ENCODE measurements at places on chromosomes 11 and 22.
A peak's percentile ranks its signal among the peaks of the same experiment; 100 is the strongest.

GRCh38 chr11:114193730-114194679 lies 102.2 kb upstream of the NNMT start:
- no peak for DNase-seq

DNA sequence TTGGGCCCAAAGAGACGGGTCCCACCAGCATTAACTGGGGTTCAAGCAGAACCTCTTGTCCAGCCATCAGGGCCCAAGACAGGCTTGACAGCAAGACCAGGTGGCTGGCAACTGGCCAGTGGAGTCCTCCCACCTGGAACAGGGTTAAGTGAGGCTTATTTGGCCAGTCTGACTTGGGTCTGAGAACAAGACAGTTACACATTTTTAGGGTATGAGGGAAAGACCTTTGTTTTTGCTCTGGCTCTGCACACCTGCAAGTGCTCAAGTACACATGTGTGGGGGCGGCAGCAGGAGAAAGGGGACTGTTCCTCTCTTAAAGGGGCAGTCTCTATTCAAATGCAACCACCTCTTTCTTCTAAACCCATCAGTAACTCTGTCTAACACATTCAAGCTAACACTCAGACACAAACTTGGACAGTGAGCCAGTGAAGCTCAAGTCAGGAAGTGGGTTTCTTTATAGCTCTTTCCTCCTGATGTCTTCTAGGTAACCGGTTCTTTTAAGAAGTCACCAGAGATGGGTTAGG lies 116.2 kb downstream of the ETS1 start:
- no peak for DNase-seq

GRCh38 chr11:111569476-111569875 lies 29.0 kb downstream of the LAYN start:
- no peak for DNase-seq

DNA sequence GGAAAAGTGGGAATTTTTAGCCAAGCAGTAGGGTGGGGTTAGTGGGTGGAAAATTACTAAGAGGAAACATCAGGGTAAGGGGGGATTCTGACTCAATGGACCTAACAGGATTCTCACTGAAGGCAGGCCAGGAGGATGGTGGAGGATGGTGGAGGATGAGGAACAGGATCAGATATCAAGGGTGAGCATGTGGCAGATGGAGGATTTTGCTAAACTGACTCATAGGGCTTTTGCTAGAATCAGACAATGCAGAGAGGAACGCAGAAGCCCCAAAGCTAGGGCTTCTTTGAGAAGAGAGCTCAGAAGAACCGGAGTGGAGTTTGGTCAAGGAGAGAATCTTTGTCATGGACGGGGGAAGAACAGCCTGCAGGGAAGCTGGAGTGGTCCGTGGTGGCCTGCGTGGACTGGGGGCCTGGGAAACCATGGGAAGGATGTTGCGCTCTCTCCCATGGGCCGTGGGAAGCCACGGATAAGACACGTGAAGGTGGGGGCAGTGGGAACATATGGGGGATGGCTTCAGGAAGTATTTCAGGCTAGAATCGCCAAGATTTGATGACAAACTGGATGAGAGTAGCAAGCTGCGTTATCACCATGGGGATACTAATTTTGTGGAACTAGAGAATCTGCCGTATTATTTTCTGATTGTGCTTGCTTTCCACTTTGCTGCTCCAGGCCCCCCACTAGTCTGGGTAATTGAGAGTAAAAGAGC lies 165.2 kb downstream of the LDLRAD3 start:
- DNase-seq: no peak

- DNase-seq: no peak
Measured at GRCh38 chr22:48592488-48592887, 1235.2 kb downstream of the BRD1 start.

GRCh38 chr11:70343636-70344035 lies 54.7 kb upstream of the CTTN start:
- no peak for DNase-seq

DNA sequence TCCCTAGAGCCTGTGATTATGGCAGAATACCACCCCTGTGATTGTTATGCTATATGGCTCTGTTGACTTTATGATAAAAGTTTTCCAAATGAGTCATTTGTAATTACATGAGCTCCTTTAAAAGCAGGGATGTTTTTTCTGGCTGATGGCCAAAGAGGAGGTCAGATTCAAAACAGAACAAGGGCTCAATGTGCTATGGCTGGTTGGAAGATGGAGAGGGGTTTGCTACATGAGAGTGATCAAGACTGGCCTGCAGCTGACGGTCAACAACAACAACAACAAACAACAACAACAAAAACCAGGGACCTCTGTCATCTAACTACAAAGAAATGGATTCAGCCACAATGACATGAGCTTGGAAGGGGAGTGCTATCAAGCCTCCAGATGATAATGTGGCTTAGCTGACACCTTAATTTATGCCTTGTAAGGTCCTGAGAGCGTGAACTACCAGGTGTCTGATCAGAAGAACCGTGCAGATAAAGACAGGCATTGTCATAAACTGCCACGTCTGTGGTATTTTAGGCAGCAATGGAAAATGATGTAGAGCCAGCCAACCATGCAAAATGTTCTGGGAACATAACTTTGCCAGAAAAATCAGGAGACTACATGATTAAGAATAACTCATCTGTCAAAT lies 47.2 kb downstream of the PIWIL3 start:
- peak; percentile 86 for DNase-seq

DNA sequence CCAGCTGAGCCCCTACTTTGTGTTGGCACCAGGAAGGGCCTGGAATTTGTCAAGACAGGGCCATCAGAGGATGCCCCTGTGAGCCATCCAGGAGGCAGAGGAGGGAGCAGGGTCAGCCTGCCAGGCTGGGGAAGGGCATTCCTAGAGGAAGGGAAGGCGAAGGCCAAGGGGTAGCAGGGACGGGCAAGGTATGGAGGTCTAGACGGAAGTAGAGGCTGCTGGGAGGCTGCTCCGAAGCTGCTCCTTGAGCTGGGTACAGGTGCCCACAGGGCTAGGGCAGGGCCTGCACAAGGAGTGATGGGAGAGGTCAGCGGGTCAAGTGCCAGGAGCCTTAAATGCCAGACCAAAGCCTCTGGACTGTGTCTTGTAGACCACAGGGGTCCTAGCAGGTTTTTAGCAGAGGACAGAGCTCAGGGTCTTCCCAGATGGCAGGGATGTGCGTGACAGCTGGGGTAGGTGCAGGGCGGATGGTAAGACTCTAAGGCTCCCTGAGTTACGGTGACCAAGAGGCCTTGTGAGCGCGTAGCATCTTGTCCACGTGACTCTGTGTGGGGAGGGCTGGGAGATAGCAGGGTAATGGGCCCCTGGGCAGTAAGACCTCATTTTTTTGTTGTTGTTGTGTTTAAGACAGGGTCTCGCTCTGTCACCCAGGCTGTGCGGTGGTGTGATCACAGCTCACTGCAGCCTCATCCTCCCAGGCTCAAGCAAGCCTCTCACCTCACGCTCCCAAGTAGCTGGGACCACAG lies 31.7 kb upstream of the CSNK1E start:
- DNase-seq: no peak

DNA sequence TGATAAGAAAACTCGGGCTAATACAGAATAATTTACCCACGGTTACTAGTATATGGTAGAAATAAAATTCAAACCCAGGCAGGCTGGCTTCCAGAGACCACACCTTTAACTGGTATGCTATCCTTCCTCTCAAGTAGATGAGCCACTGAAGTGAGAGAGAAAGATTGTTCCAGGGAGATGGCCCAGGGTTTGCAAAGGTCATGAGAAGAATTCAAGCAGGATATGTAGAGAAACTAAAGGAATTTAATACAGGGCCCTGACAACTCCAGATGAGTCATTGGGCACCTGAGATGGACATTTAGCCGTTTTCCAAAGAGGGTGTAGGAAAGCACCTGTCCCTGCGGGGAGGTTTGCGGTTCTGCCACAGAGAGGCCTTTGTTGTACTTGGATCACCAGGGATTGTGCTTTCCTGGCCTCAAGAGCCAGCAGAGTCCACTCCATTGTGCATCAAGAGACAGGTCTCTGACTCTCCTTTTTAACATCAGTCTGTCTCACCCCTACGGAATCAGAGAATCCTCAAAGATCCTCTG lies 152.7 kb upstream of the BLID start:
- DNase-seq: no peak

GRCh38 chr11:8709002-8709672 lies 26.5 kb downstream of the RPL27A start:
- DNase-seq: peak; percentile 79

DNA sequence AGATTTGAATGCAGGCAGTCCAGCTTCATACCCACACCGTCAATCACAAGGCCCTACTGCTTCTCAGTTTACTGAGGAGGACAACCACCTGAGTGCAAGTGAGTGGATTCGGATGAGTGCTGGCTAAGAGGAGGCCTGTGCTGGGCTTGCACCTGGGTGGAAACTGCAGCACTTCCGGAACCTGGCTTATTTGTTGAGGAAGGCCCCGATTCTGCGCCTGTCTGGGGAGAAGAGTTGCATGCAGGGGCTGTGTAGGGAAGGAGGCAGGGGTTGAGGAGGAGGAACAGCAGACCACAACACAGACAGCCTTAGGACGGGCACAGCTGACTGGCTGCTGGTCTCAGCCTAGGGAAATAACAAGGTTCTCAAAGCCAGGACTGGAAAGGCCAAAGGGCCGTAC lies 20.8 kb downstream of the ABTB2 start:
- no peak for DNase-seq

DNA sequence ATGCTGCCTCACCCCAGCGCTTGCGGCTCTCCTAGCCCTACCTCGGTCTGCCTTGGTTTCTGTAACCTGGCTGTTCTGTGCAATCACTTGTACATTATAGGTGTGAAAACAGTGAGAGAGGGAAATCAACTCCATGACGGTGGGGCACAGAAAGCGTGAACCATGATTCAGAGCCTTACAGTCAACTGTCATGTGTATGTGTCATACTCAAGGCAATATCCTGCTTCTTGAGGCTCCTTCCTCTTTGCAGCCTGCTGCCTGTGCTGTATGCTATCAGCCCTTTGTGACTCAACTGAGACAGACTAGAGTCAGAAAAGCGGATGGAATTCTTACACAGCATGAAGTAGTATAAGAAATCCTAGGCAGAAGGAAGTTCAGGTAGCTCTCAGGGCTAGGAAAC lies 2.1 kb downstream of the NRIP3 start:
- DNase-seq: no peak

- no peak for DNase-seq
Measured at GRCh38 chr11:75398906-75399305, 412 bp upstream of the RPS3 start.

DNA sequence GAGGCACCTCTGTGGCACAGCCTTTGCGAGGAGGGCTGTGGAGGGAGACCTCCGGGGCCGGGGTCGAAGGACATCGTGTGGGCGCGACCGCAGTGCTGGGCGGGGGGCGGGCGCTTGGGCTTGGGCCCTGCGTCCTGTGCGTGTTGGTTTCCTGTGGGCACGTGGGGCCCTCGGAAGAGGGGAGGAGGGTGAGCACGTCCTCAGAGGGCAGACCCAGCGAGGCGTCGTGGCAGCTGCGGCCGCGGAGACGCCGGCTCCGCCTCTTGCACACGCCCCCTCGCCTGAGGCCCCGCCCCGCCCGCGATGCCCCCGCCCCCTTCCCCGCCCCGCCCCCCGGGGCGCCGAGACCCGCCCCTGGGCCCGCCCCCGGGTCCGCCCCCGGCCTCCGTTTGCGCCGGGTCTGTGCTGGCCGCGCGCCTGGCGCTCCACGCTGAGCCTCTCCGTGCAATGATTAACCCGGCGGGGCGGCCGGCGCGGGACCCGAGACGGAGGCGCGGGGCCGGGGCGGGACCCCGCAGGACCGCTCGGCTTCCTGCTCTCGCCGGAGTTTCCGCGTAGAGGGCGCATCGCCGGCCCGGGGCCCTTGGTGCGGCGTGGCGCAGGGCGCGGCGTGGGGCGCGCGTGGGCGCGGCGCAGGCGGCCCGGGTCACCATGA lies at the start of gene PRR5:
Gene PRR5 (plus strand): TSS at position 381 of the 655 bp plus-strand sequence. CDS start 271 bp downstream, at position 652.
- DNase-seq: peak; percentile 87

DNA sequence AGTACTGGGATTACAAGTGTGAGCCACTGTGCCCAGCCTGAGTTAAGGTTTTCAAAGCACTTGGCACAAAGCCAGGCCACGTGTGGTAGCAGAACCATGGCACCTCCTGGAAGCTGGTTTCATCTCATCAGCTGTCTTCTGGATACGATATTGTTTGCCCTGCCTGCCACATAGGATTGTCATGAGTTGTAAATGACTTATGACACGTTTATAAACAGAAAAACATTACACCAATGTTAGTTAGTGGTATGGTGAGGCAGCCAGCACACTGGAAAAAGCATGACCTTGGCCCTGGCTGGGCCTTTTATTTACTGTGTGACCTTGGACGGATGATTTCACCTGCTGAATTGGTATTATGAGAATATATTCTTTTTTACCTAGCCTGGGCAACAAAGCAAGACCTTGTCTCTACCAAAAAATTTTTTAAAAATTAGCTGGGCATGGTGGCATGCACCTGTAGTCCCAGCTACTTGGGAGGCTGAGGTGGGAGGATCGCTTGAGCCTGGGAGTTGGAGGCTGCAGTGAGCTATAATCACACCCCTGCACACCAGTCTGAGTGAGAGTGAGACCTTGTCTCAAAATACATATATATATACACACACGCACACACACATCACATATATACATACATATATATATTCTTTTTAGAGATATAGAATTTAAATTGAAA lies 24.0 kb upstream of the MYH9 start:
- DNase-seq: peak; percentile 34

- DNase-seq: no peak
Measured at GRCh38 chr11:77400775-77401449, 73.0 kb downstream of the PAK1 start.

- DNase-seq: no peak
Measured at GRCh38 chr11:1771700-1772099, 8.0 kb upstream of the CTSD start.

- no peak for DNase-seq
Measured at GRCh38 chr11:121895919-121896318, 220.1 kb downstream of the BLID start.

DNA sequence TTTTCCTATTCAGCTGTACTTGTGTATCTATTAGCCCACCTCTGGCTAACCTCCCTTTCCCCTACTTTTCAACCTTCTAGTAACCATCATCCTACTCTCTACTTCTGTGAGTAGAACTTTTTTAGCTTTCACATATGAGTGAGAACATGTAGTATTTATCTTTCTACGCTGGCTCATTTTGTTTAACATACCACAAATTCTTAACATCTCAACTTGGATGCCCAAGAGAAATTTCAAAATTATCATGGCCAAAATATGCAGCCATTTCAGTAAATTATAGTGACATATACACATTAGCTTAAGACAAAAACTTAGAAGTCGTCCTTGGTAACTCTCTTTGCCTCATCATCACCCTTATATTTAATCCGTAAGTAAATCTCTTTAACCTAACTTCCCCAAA lies 34.7 kb downstream of the LUZP2 start:
- no peak for DNase-seq

DNA sequence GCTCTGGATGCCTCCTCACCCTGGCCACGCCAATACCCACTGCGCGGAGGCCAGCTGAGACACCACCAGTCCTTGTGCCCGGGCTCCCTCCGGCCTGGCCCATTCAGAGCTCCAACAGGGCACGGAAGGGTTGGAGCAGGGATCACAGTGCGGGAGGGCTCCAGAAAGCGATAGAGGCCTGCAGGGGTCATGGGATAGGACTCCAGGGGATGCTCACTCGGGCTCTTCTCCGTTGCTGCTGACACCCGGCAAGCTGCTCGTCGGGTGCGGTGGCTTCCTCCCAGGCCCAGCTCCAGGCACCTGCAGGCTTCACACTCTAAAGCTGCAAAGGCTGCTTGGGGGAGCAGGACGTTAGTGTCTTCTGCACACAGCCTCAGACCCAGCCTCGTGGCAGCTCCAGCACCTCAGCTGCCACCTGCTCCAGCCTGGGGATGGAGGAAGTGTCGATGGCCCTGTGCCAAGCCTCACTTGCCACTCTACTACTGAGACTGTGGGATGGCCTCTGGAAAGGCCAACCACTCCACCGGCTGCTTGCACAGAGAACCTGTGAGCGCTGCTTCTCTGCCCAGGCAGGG lies 10.6 kb downstream of the WNT7B start:
- DNase-seq: peak; percentile 57

- DNase-seq: no peak
Measured at GRCh38 chr11:131713529-131714134, 343.2 kb downstream of the NTM start.
